HS-5 (cell line): ENCODE measurements at places on chromosomes 3 and 15.

- DNase-seq = no peak
These were observed 36.0 kb downstream of the PHLDB2 start for GRCh38 chr3:111895071-111895470.

DNA sequence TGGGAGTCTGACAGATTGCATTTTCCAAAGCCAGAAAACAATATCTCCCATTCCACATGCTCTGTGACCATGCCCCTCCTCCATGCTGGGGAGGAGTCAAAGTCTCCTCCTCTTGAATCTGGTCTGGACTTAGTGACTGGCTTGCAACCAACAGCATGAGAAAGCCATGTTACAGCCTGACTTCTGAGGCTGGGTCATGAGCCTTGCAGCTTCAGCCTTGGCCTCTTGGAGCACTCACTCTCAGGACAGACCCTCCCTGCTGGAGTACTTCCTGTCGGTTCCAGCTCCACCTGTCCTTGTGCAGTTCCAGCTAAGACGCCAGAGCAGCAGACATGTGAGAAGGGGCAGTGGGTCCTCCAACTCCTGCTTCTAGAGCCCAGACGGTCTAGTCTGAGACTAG lies 49.7 kb upstream of the RBSN start:
- no peak for DNase-seq

DNA sequence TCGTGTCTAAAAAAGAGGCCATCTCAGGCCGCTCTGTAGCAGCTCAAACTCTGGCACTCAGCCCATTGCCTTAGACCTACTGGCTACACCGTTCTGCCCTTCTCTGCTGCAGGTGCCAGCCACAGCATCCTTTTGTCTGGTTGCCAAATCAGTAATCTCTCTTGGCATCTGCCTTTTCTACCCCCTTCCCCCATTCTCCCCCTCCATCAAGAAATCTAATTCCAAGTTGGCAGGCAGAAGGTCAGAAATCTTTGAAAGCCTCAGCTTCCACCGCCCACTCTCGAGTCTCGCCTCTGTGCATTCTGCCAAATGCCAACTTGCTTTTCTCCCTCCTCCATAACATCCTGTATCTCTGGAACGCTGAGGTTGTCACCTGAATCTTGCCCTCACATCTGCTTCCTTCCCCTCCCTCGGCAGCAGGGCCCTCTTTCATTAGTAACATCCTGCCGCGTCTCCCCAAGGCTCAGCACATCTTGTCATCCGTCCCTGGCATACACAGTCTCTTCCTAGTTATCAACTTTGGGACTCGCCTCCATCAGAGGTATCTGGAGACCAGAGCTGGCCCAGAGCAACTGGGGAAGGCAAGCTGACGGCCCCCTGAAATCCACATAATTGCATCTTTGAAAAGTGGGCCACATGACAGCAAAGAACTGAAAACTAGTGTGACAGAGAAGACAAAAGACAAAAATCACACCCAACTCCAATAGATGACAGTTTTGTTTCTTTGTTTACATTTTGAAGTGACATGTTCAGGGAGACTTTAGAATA lies 312.0 kb upstream of the CCDC54 start:
- no peak for DNase-seq

DNA sequence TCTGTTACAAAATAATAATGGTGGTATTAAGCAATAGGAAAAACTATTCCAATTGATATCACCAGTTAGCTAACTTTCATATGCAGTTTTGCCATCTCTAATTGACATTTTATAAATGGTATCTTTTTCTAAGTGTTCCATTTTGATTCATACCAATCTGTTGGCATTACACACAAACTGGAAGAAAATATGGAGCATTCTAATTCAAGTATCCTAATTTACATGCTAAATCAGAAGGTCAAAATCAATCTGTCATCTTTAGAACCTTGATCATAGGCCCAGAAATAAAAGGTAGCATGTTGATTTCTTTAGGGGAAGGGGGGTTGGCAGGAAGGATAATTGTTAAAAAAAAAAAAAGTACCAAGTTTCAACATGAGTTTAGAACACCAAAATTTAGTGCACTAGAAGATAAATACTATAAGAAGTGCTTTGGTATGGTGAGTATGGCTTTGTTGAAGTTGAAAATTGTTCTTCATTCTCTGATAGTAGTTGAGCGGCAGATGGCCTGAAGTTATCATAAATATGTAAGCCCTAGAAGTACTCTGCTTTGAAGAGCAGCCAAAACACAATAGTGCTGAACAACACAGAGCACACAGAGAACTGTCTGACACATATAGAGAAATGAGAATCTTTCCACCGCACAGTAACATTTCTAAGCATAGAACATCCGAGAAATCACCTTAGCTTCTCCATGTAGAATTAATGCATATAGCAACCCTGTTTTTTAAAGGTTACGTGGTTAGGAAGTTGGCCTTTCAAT lies 130.1 kb downstream of the TAFA4 start:
- no peak for DNase-seq

- DNase-seq = no peak
These were observed 486.8 kb upstream of the CNTN4 start for GRCh38 chr3:1611824-1612223.

- DNase-seq = no peak
These were observed 15.7 kb downstream of the PLEKHO2 start for GRCh38 chr15:64857421-64857820.

DNA sequence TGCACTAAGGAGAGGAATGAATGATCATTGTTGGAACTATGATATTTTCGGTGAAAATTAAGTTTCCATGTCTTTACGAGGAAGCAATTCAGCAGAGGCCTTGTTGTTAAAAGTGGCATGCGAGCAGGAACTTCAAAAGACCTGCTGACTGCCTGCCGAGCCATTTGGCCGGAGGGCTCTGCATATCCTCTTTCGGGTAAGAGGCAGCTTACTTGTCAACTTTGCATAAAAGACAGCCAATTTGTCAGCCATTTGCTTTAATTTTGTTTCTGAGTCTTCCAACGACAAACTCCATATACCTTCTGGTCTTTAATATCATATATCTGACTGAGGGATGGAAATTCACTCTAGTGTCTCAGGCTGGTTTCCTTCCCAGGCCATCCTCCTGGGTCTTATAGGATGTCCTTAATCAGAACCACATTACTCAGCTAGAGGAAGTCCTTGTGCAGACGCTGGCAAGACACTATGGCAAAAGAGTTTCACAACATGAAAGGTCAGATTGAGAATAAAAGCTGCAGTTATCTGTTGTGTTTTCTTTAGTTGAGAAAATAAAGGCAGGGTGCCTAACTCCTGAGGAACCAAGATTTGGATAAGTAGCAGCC lies 128.7 kb upstream of the WNT5A start:
- DNase-seq = no peak

- peak; percentile 78 for DNase-seq
These were observed at the start of gene RCCD1 for GRCh38 chr15:90954712-90955623. Gene RCCD1, plus strand, starts transcription at chr15:90954884. Its CDS starts 1,851 bp downstream, at chr15:90956735.

- DNase-seq = no peak
These were observed 316.0 kb downstream of the RORA start for GRCh38 chr15:60912984-60913697.

GRCh38 chr3:197093871-197094270 lies 64.3 kb upstream of the MELTF start:
- DNase-seq = no peak

DNA sequence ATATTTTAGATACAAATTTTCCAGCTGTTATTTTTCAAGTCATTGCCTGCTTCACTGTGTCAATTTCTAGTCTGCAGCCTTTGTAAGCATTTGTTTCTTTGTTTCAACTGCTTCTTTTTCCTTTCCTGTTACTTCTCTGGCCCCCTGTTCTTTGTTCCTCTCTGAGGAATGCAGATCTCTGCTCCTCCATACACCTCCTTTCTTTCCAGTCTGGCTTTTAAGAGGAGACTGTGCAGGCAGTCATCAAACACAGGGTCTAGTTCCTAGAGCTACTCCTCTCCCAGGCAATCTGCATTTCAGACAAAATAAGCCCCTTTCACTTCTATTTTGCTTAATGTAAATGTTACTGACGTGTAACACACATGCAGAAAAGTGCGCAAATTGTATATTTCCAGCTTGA lies 502.9 kb downstream of the PDCD6IP start:
- DNase-seq = no peak

GRCh38 chr3:12799525-12800440 lies 3.3 kb downstream of the CAND2 start:
- no peak for DNase-seq

GRCh38 chr15:45168751-45169551 lies 18.8 kb downstream of the SHF start:
- no peak for DNase-seq

DNA sequence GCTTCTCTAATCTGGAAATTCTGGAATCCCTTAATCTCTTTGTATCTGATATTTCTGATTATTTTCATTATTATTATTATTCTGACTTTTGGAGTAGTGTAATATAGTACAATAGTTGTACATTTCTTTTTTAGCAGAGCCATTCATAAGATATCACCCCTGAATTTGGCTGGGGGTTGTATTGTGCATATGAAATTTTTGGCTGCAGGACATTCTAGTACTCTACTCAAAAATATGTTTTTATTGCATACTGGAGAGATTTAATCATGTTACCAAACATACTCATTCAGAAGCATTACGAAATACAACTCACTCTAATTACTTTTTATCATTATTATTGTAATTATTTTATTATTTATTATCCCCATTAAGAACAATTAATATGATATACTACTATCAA lies 589.7 kb upstream of the KCNMB2 start:
- DNase-seq = no peak

- no peak for DNase-seq
These were observed 291.0 kb downstream of the PLOD2 start for GRCh38 chr3:145869958-145870357.

DNA sequence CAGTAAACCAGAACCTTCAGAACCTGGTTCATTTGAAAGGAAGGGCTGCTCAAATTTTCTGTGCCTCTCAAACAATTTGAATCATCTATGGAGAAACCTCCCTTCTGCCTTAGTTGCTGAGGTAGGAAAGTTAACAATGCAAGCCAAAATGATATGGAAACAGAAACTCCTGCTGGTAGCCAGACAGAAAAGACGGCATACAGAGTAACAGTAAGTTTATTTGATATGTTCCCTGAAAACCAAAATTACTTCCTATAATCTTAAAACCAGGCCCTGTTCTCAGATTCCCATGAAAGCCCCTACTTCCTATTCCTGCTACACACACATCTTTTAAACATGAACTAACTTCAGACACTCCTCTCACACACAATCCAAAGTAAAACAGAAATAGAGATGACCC lies 86.2 kb downstream of the TBC1D5 start:
- DNase-seq = no peak

- no peak for DNase-seq
These were observed 367.4 kb upstream of the WNT5A start for GRCh38 chr3:55854494-55854893.

- DNase-seq = no peak
These were observed 498.9 kb upstream of the TGFBR2 start for GRCh38 chr3:30107531-30107930.

- DNase-seq = no peak
These were observed 199.6 kb upstream of the LYSMD4 start for GRCh38 chr15:99932676-99933402.

- DNase-seq = peak; percentile 82
These were observed 40.9 kb upstream of the SMAD3 start for GRCh38 chr15:67024314-67024997.

DNA sequence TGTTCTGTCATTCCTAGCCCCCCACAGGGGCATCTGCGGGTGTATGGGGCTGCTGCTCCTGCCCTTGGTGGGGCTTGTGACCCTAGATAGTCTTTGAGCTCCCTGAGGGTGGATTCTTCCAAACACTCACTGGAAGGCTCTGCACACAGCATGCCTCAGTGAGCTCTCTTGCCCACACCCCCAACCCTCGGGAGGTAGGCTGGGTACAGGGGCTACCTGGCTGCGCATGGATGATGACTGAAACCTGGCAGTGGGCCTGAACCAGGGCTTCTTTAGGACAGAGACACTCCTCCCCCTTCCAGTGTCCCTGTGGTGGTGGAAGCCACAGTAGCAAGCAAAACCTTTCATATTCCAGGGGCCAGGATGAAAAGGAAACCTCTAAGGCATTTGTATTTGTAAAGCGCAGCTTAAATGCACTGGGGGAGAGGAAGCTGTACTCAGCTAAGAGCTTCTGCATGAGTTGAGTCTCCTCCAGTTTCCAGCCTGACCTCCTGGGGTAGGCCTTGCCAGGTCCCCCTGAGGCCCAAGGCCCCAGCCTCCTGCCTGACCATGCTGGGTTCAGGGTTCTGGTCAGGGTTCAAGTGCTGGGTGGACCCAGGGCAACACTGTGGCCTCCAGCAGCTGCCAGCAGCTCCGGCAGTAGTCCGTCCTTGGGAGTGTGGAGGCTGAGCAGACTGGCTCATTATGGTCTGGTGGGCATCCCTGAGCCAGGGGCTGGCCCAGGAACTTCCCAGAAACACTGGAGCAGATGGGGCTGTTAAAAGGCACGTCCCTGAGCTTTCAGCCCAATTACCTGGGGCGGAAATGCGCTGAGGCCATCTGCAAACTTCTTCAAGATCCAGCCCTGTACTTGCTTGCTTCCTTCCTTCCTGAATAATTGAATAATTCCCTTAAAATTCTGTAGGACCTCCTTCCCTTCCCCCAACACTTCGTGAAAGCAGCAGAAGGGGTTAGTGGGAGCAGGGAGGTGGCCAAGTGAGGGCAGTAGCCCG lies 89.7 kb downstream of the HMG20A start:
- no peak for DNase-seq

- peak; percentile 14 for DNase-seq
These were observed 49.1 kb downstream of the IQCH start for GRCh38 chr15:67303490-67304363.

DNA sequence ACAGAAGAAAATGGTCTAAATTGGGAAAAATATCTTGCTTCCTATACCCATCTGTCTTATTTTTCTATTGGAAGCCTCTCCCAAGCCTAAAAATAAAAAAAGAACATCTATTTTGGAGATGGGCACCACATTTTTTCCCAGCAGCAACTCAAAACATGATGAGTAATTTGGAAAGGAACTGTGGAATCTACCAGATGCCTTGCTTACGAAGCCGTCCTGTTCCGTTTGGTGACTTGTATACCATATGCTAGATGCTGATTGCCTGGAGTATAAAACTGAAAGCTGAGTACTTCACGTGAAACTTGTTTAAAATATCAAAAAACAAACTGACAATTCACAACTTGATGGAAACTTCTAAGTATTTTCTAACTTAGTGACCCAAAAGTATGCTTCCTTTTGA lies 491.0 kb downstream of the ROBO2 start:
- DNase-seq = no peak

- no peak for DNase-seq
These were observed 452.6 kb downstream of the OCA2 start for GRCh38 chr15:27646531-27646930.

DNA sequence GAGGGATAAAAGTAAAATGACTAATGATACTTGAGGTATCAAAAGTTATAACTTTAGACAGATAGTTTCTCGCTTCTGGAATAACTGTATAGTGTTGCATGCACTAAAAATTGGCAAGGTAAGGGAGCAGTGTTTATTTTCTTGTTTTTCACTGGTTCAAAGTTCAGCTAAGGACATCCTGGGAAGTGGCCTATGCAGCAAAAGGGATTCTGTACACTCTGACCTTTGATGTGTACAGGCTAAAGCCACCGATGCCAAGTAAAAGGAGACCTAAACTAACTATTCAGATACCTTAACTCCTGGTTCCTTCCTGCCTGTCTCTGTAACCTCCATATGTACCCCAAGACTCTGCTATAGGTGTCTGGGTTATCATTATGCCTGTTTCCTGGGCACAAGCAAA lies 1.7 kb downstream of the FBXO40 start:
- DNase-seq = no peak

- no peak for DNase-seq
These were observed 53.2 kb upstream of the BOC start for GRCh38 chr3:113158171-113158570.
